Sigmoid colon (tissue), 7 donors: ENCODE measurements at places on chromosomes 7 and 10. TPM values are rescaled to one million over a fixed set of nuclear protein-coding genes. Genes with fewer than 3 reads are reported as not detected.

Gene CCL24
- 32.8 TPM for polyA plus RNA-seq

Gene HNRNPF
- 134 TPM for polyA plus RNA-seq

Gene ELFN1
- 0.83 TPM for polyA plus RNA-seq

Gene HTR5A
- polyA plus RNA-seq, result not detected

Gene TET1
- polyA plus RNA-seq, result under 0.01 TPM

Gene FOXI2
- 0.15 TPM for polyA plus RNA-seq
